ENCODE measurements at places on chromosomes 5 and 9. TPM values are rescaled to one million over a fixed set of nuclear protein-coding genes. Genes with fewer than 3 reads are reported as not detected.

DNA sequence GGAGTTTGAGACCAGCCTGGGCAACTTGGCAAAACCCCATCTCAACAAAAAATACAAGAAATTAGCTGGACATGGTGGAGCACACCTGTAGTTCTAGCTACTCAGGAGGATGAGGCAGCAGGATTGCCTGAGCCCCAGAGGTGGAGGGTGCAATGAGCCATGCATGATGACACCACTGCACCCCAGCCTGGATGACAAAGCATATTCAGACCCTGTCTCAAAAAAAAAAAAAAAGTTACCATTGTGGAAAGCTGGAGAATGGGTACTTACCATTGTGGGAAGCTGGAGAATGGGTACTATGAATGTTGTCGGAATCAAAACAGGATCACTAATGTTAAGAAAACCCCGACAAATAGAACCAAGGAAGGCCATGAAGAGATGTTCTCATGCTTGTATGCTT is 25.7 kb downstream of the HINT1 start:
- no peak for DNase-seq

DNA sequence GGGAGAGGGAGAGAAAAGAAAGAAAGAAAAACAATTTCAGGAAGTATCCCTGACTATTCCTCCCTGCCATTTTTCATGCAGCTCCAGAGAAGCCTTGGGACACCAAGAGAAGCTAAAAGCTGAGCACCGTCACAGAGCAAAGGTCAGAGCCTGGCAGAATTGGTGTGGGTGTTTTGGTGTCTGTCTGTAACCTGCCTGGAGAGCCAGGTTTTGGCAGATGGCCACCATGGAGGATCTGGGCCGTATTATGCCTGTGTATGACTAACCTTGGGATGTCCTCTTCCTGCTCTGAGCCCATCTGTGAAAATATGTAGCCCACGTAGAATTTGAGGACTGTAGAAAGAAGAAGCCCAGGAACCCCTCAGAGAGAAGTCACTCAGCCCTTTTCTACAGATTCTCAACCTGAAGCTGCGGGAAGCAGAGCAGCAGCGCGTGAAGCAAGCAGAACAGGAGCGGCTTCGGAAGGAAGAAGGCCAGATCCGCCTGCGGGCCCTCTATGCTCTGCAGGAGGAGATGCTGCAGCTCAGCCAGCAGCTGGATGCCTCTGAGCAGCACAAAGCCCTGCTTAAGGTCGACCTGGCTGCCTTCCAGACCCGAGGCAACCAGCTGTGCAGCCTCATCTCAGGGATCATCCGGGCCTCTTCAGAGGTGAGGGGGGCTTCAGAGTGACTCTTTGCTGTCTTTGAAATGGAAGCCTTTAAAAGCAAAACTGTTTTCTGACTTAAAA is 18.8 kb downstream of the GLE1 start:
- peak; percentile 24 for DNase-seq

- DNase-seq, result no peak
These were observed 19.8 kb downstream of the TRIP13 start for GRCh38 chr5:912280-913091.

DNA sequence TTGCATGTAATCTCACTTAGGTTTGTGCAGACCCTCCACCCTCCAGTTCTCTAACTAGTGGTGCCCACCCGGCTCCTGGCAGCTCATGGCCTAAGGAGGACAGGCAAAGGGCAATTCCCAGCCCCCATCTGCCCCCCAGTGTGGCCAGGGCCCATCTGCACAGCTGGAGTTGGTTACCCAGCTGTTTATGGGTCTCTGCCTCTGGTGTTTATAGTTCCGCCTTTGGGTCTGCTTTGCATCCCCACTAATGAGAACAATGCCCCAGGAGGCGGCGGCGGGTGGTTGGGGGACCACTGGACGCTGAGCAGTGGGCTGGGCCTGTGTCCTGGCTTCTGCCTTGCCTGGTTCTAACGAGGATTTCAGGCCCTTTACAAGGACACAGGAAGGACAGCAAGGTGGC is 62.4 kb downstream of the NDST1 start:
- no peak for DNase-seq

GRCh38 chr9:36572515-36573418 is at the start of gene MELK:
Gene MELK (plus strand): TSS chr9:36572895. CDS start chr9:36581682, 8,787 bp downstream.
- peak; percentile 77 for DNase-seq

DNA sequence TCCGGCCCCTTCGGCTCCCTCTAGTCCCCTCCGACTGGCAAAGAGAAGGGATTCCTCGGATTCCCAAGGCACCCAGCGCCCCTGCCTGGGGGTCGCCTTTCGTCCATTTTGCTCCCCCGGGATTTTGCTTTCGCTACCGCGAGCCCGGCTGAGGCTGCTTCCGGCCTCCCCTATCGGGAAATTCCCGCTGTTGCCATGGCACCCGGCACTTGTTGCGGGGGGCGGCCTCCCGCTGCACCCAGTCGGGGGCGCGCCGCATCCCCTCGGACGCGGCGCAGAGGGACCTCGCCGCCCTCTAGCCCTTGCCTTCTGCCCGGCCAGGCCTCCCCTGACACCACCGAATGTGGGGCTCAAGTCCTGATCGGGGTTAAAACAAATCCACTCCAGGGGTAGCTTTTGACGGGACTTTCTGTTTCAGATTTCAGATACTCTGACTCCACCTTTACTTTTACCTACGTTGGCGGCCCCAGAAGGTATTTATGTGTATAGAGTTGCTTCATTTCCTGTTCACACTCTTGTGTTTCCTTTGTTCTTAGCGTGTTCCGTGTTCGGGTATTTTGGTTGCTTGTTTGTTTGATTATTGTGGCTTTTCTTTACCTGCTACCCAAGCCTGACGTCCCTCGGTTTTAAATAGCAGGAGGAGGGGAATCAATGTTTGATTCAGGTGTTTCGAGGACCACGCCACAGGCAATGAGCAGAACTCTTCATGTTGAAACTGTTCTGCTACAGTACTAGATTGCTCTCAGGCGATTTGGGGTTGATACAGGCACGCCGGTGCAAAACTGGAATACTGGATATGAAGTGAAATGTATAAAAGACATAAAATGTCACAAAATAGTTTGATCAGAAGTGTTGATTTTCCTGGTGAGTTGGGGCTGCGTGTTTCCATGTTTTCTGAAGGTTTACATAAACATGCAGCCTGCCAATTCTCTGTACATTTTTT is 1.5 kb downstream of the PARP8 start:
- DNase-seq, result peak; percentile 40

GRCh38 chr5:157100140-157100679 is 8.6 kb downstream of the HAVCR2 start:
- DNase-seq, result no peak

GRCh38 chr9:72772661-72773060 is 180.2 kb downstream of the ALDH1A1 start:
- no peak for DNase-seq

GRCh38 chr9:4148231-4148561 is 151.7 kb downstream of the GLIS3 start:
- no peak for DNase-seq

DNA sequence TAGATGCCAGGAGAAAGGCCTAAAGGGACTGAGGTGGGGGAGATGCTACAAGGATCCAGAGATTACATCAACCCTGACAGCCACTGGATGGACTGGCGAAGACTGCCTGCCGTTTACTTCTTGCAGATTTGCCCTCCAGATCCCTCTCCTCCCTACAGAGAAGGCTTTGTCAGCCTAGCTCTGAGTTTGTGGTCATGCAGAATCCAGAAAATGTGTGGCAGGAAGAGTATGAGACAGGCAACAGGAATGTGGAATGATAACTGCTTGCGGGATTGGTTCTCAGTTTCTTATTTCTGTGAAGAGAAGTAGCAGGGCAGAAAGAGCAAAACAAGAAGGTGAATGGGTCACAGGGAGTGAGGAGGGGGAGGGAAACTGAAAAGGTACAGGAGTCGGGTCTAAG is 129.6 kb downstream of the TLE1 start:
- DNase-seq, result no peak

GRCh38 chr5:59259237-59259636 is 634.3 kb downstream of the PDE4D start:
- no peak for DNase-seq

FAT2 gene
- 0.12 TPM for total RNA-seq

NCS1 gene
- total RNA-seq, result 34.1 TPM

TRIM36 gene
- total RNA-seq, result 1.0 TPM

ANKRD34B gene
- total RNA-seq, result not detected

All from uterus (tissue), 4 donors.